Sciatic nerve (tissue), 2 donors: ENCODE measurements at places on chromosomes 7 and 10. TPM values are rescaled to one million over a fixed set of nuclear protein-coding genes. Genes with fewer than 3 reads are reported as not detected.

The RBP3 gene
- not detected for total RNA-seq

DNA sequence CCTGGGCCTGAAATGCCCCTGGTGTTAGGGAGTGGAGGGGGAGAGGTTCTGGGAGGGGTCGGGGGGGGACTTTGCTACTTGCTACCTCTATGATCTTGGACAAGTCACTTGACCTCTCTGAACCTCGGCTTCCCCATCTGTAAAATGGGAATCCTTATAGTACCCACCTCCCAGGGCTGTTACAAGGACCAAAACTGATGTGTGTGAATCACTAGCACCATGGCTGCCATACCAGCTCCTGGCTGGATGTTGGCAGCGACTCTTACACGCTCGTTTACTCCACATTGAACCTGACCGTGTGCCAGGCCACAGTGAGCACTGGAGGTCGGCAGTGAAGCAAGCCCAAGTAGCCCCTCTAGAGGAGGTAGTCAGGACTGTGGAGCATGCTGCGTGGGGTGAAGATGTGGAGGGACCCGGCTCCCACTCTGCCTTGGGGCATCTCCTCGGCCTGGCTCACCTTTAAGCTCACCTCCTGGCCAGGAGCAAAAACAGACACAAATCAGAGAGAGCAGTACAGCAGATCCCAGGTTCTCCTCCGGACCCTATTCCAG is 28.9 kb downstream of the PPIF start:
- no peak for DNase-seq

The EN2 gene
- not detected for total RNA-seq

DNA sequence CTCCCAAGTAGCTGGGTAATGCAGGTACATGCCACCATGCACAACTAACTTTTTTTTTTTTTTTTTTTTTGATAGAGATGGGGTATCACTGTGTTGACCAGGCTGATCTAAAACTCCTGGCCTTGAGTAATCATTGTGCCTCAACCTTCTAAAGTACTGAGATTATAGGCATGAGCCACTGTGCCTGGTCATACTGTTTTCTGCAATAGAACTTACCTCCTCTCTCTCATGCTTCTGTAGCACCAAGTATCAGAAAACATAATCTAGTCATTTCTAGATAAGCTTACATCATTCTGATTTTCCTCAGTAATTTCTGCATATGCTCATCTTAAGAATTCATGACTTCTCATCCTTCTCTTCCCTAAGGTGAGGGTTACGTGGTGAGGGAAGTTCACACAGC is 210.0 kb downstream of the IMMP2L start:
- DNase-seq, result no peak

- no peak for DNase-seq
Measured at GRCh38 chr10:62341419-62341818, 32.8 kb upstream of the ZNF365 start.

DNA sequence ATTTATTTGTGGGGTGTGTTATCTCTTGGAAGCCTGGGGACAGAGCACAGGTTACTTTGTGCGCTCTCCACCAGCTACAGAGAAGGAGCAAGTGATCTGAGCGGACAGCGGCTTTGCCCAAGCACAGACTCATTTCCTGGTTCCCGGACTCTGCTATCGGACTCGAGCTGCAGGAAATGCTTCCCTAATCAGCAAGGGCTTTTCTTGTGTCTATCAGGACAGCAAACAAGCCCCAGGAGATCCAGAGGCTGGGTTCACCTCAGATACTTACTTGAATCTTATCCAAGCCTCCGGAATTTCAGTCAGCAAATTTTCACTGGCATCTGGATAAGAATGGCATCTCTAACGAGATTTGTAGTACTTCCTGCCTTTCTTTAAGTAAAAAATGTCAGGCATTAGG is 27.8 kb downstream of the MRC1 start:
- DNase-seq, result no peak
